D721Med (cell line): ENCODE measurements at places on chromosomes 2 and 18.

GRCh38 chr2:109253217-109253616 lies 124.2 kb downstream of the SH3RF3 start:
- DNase-seq: no peak

DNA sequence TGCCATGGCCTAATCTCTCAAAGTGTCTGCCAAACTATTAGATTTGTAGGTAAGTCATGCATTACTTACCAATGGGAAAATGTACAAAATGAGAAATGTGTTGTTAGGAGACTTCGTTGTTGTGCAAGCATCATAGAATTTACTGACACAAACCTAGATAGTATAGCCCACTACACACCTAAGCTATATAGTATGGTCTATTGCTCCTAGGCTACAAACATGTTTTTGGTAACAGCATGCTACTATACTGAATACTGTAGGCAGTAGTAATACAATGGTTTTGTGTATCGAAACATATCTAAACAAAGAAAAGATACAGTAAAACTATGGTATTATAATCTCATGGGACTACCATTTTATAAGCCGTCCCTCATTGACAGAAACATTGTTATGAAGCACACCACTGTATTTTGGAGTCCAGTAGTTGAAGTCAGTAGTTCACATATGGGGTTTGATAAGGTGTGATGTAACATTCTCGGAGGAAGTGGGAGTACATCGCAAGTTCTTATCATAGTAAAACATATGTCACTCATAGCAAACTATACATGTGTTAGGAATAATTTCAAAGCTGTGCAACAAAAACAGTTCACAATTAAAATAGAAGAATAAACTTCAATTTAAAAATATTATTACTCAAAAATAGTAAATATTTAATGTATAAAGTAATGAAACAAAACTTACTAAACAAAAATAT lies 12.0 kb upstream of the GTF2A1L start:
- no peak for DNase-seq

GRCh38 chr18:73711256-73711655 lies 436.4 kb downstream of the FBXO15 start:
- no peak for DNase-seq

DNA sequence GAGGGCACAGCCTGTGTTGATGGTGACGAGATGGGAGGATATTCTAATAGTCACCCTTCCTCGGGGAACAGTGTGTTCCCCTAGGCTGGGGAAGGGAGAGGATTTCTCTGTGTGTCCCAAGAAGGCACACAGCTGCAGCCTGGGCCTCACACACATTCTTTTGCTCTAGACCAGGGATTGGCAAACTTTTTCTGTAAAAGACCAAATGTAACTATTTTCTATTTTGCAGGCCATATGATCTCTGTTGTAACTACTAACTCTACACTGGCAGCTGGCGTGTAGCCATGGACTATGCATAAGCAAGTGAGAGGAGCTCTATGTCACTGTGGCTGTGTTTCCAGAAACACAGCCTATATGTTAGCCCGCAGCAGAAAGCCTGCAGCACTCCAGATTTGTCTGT lies 65.8 kb downstream of the ARHGAP28 start:
- no peak for DNase-seq

DNA sequence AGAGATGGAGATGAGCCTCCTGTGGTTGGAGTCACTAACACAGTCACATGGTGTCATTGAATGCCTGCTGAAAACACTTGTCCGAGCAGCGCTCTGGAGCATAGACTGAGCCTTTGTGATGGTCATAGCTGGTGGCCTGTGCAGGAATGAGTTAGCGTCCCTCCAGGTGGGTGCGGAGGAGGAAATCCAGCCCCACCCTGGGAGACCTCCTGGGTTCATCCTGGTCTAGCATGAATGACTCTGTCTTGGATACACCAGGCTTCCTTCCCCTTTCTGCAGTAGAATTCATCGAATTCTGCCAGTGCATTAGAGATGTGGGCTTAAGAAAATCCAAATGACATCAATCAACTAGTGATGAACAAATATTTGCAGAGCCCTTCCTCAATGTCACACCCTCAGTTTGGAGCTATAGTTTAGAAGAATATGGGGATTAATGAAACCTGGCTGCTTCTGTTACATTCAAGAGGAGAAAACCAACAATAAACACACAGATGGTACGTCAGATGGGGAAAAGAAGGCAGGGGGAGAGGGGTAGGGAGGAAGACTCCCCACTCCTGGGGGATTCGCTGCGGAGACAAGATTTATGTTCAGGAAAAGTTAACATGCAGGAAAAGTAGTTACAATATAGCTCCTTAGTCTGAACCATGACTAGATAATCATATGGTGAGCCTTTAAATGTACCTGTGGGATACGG lies 136.7 kb downstream of the DDX1 start:
- DNase-seq: no peak

- DNase-seq: no peak
Measured at GRCh38 chr2:233912691-233913423, 4.3 kb upstream of the TRPM8 start.

DNA sequence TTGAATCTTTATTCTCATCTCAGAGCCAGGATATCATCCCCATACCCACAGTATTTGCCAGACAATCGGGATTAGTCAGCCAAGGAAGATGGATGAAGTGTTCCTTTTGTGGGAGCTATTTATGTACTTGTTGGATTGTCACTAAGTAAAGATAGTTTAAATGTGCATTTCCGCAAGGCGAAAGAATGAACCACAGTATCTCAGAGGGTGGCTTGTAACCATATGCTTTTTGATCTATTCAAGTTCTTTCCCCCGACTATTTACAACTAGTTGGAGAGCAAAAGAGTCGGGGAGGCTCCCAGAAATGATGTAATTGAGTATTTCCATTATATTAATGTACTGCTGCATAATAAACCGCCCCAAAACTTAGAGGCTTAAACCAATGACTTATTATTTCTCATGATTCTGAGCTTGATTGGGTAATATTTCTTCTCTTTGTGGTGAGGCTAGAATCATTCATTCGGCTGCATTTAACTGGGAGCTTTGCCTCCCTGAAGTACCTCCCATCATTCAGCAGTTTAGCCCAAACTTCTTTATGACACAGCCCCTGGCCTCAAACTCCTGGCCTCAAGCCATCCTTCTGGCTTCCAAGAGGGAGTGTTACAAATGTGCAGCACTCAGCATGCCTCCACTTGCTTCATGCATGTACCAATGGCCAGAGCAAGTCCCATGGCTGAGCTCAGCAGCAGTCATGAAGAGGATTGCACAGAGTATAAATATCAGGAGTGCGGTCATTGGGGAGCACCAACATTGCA lies 423.7 kb downstream of the METTL4 start:
- no peak for DNase-seq

GRCh38 chr2:100900156-100900795 lies 80.3 kb downstream of the NPAS2 start:
- DNase-seq: no peak
